Thymus (tissue), 14 donors: ENCODE measurements at places on chromosomes 11 and 22. TPM values are rescaled to one million over a fixed set of nuclear protein-coding genes. Genes with fewer than 3 reads are reported as not detected.

Gene DEFB131B
- not detected for polyA plus RNA-seq

Gene USP2
- 1.2 TPM for polyA plus RNA-seq

Gene GPR83
- 0.23 TPM for polyA plus RNA-seq

Gene FAM180B
- polyA plus RNA-seq = 0.09 TPM

Gene CARD16
- 75.7 TPM for polyA plus RNA-seq

Gene CEND1
- polyA plus RNA-seq = 0.25 TPM

Gene SLC37A2
- 3.0 TPM for polyA plus RNA-seq

Gene MRGPRE
- polyA plus RNA-seq = 0.02 TPM

Gene EFCAB6
- polyA plus RNA-seq = 1.4 TPM

Gene C11orf97
- polyA plus RNA-seq = not detected
